ENCODE measurements at places on chromosomes 13 and 19.

DNA sequence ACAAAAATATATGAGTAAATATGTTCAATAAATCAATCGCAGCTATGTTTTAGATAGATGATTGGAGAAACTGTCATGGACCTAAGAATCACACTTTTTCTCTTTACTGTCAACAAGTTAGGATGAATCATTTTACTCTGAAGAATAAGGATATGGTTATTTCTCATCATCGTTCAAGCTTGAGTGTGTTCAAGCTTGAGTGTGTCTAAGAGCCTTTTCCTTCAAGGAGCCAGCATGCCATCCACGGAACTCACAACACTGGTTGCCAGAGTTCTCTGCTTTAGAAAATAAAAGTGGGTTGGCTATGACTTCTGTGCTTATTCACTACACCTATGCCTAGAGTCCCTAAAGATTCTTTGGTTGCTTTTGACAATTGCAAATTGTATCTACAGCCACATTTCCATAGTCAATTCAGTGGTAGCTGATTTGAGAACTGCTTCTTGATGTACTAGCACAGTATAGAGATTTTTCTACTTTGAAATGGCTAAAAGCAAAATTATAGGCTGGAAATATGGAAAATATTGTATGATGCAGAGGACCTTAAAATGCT is 58.1 kb upstream of the SCEL start:
- no peak for DNase-seq

DNA sequence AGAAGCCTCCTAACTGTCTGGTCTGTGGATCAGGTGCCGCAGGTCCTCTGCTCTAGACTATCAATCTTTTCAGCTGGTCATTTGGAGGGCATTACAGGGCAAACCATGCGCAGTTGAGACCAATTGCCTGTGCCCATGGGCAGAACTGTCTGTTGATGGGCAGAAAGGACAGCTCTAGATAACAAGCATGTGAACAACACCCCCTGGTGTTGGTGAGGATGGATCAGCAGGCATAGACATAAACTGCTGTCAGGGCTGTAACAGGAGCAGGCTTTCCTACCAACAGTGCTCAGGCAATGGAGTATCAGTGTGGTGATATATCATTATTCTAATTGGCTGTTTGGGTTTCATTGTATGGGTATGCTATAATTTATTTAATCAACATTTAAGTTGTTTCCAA is 104.7 kb upstream of the KL start:
- DNase-seq = peak; percentile 45

GRCh38 chr13:98413796-98414195 is 163.1 kb downstream of the STK24 start:
- no peak for DNase-seq

- DNase-seq = no peak
Observed at GRCh38 chr13:103255587-103256301, 189.5 kb upstream of the SLC10A2 start.

DNA sequence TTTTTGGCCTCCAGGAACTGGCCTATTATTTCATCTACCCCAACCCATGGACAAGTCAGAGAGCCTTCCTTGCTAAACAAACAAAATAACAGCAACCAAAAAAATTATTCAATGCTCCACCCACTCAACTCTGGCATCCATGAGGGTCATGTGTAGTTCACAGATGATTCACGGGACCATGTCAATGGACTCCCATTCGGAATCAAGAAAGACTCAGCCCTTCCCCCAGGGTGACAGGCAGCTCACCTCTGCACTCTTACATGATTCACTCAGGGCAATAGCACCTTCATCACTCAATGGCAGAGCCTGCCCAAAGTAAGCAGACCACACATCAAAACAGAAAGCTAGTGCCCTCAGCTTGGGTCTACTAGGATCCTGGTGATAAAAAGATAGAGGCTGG is 14.3 kb upstream of the SCEL start:
- no peak for DNase-seq

- no peak for DNase-seq
Observed at GRCh38 chr13:99422586-99423220, 78.6 kb upstream of the TM9SF2 start.

Measured in iPS DF 19.7 (cell line).